ENCODE measurements at places on chromosomes 5 and 9.

DNA sequence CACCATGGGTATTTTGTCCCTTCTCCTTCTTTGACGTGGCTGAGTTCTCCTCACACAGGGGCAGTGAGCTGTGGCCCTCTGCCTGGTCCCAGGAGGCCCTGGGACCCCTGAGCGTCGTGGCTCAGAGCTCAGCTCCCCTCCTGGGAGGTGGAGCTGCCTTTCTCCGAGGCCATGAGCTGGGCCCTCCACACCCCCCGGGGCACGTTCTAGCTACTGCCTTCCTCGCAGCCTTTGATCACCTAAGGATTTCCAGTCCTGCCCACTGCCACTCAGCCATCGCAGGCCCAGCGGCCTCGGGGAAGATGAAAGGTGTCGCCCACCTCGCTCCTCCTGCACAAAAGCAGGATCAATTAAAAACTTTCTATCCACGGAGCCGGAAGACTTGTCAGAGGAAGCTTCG lies 94.8 kb upstream of the RAPGEF1 start:
- no peaks in the 10 kb centered on the region for H3K27me3 ChIP-seq
- no peaks in the 10 kb centered on the region for H3K36me3 ChIP-seq
- H3K4me3 ChIP-seq = no peak overlapping the region

- peaks cover 16% of the 10 kb centered on the region for H3K27me3 ChIP-seq
- H3K4me3 ChIP-seq = no peak overlapping the region
- H3K36me3 ChIP-seq = peaks cover 2% of the 10 kb centered on the region
These were observed 34.8 kb downstream of the COL5A1 start for GRCh38 chr9:134676361-134676760.

DNA sequence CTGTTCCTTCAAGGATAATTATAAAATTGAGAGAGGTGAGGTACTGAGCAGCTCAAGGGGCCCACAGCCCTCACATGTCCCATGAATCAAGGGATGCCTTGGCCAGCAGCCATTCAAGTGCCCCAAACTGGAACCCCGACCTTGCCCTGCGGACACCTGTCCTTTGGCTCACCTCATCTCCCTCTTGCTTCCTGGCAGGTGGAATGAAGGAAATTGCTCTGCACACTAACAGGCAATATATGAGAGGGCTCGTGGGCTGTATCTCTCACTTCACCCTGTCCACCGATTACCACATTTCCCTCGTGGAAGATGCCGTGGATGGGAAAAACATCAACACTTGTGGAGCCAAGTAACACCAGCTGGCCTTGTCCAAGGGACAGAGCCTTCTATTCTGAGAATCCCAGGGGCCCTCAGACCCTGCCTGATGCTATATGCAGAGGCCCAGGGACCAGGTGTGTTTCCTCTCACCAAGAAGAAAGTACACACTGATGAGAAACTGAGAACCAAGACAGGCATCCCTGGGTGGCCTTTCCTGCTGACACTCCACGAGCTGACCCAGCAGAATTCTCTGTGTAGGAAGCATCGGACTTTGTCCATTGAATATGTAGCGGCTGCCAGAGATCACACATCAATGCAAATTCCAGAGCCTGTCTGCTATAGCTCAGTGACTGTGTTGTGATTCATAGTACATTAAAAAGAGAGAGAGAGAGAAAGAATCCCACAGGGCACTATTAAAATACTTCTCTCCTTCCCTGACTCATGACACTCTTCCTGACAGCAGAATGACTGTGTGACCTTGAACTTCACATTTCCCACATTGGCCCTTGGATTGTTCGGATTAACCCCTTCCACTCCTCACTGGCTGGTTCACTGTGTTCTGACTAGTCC lies 92.6 kb downstream of the LIFR start:
- peaks cover 18% of the 10 kb centered on the region for H3K4me1 ChIP-seq
- H3K36me3 ChIP-seq = peaks cover 3% of the 10 kb centered on the region
- no peak for DNase-seq
- H3K4me3 ChIP-seq = no peak overlapping the region
- no peak overlapping the region for H3K27ac ChIP-seq
- H3K27me3 ChIP-seq = no peaks in the 10 kb centered on the region

DNA sequence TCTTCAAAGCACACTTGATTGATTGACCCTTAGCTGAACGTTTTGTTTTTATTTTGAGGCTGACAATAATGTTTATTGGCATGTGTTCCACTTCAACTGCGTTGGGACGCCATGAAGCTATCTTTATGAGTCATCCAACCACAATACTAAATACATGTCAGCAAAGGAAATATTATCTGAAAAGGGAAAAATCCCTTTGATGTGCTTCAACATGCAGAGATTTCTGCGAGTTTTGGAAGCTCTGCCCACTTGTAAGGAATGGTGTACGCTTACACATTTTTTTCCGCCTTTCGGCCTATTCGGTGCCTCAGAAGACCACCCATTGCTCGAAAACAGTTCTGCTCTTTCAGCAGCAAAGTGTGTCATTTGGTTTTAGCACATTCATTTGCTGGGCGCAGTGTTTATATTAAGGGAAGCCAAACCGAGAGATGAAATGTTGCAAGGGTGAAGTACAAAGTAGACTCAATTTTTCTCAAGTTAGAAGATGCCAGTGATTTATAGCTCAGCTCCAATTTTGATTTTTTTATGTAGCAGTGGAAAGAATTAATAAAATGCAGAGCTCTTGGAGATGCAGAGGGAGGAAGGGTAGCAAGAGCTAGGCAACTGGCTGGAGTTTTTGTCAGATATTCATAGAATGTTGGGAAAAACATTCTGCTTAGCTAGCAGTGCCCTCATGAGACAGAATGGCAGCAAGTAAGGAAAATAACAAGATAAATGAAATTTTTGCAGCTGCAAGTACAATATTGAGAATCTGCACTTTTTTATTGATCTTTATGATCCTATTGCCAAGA lies 68.9 kb downstream of the PRDM6 start:
- no peaks in the 10 kb centered on the region for H3K36me3 ChIP-seq
- no peaks in the 10 kb centered on the region for H3K27me3 ChIP-seq
- no peak for DNase-seq
- H3K27ac ChIP-seq = no peak overlapping the region
- H3K4me1 ChIP-seq = no peaks in the 10 kb centered on the region

Measured in neural crest cell (in vitro differentiated cells).